Midbrain (tissue), 1 donor: ENCODE measurements at places on chromosomes 5 and 9.
A peak's percentile ranks its signal among the peaks of the same experiment; 100 is the strongest.

GRCh38 chr9:129387822-129388221 lies 209.8 kb upstream of the IER5L start:
- DNase-seq, result no peak

- DNase-seq, result peak; percentile 68
Observed at GRCh38 chr5:95644351-95645042, 2.1 kb upstream of the RFESD start.

- no peak for DNase-seq
Observed at GRCh38 chr5:134506054-134507039, 19.1 kb upstream of the JADE2 start.

DNA sequence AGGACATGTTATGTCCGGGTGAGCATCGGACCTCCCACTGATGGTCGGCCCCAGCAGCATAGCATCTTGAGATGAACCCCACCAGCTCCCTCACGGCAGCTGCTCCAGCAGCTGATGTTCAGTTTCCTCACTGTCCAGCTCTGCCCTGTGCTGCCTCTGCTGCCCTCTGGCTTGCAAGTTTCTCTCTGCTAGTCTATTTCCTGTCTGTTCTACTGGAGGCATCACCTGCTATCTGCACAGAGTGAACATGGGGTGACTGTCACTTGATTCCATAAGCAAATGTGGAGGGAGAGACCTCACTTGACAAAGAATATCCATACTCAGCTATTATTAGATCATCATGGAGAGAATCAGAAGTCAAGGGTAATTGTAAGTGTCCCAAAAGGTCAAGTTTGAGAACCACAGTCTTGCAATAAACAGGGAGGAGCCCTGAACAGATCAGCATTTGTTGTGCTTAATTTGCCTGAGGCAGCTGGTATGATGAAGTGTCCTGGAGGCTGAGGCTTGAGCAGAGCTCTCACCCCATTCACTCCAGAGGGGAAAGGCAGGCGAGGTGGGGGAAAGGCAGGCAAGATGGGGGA lies 702.8 kb downstream of the SEMA5A start:
- DNase-seq, result peak; percentile 75

- DNase-seq, result no peak
Observed at GRCh38 chr9:5110867-5111681, 74.4 kb downstream of the INSL6 start.

DNA sequence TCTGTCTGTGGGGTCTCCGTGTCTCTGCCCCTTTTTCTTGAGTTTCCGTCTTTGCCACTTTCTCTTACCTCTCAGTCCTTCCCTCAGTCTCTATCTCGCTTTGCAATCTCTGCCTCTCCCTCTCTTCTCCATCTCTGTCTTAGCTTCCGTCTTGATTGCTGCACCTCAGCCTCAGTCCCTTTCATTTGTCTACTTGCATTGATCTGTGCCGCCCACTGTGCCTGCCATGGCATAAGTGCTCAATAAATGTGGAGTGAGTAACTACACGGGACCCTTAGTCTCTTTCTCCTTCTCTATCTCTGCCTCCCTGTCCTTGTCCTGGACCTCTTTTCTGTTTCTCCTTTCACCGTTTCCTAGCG lies 6.6 kb downstream of the PCDHGC5 start:
- no peak for DNase-seq

GRCh38 chr5:1332461-1333001 lies 12.4 kb downstream of the CLPTM1L start:
- no peak for DNase-seq

DNA sequence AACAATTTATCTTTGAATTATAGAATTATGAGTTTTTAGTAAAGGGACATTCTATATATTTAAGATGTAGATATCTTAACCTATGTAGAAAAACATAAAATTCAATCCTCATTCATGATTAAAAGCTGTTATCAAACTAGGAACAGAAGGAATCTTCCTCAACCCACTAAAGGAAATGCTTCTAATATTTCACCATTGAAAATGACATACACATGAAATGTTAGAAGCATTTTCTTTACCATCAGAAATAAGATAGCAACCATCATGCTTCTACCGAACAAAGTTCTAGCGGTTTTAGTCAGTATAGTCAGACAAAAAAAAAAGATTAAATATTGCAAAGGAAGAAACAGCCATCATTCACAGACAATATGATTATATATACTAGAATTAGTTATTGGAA lies 32.2 kb downstream of the SHOC1 start:
- DNase-seq, result no peak

GRCh38 chr9:6930827-6931226 lies 173.1 kb downstream of the KDM4C start:
- DNase-seq, result no peak

DNA sequence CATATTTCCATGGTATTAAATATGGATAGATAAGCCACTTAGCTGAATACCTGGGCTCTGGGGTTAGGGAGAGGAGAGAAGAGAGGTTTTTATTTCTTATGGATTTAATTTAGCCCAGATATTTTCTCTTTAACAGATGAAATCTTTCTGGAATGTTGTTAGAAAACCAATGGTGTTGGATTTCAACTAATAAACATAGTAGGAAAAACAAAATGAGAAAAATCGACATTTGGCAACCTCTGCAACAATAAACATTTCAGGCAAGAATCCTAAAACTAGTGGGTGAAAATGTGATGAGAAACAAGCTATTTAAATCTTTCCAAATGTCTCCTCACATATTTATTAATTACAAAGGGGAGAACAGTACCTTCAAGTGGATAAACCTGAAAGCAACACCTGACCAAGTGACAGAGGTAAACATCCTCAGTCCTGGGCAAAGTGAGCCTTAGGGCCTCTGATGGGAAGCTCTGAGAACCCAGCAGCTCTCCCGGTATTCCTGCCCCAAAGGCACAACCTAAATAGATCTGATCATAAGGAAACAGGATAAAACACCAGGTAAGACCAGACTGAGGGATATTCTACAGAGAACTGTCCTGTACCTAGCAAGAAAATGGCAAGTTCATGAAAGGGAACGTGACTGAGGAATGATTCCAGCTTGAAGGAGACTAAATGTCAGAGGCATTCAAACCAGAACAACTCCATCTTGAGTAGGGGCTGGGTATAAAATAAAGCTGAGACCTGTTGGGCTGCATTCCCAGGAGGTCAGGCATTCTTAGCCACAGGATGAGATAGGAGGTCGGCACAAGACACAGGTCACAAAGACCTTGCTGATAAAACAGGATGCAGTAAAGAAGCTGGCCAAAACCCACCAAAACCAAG lies 163.7 kb downstream of the ESM1 start:
- DNase-seq, result no peak

DNA sequence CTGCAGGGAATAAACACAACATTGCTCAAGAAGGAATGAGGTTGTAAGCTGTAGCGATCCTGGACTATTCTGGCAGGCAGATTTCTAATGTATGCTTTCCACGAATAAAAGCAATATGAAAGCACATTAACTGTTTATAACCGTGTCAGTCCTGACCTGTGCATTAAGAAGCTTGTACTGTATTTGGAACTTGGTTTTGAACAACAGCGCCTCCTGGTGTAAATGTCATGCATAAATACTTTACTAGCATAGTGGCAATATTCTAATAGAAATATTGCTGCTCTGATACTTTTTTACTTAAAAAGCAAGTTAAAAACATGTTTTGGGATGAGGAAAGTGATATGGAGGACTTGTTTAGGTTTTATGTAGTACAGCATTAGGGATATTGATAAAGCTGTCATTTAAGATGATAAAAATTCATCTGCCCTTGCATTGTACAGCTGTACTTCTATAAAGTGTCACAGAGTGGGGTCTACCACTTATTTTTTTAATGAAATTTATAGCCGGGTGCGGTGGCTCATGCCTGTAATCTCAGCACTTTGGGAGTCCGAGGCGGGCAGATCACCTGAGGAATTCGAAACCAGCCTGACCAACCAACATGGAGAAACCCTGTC lies 70.7 kb upstream of the GNE start:
- peak; percentile 76 for DNase-seq

- DNase-seq, result no peak
Observed at GRCh38 chr5:124252747-124253146, 493.7 kb downstream of the ZNF608 start.

- no peak for DNase-seq
Observed at GRCh38 chr5:2014058-2014610, 131.4 kb upstream of the IRX4 start.

DNA sequence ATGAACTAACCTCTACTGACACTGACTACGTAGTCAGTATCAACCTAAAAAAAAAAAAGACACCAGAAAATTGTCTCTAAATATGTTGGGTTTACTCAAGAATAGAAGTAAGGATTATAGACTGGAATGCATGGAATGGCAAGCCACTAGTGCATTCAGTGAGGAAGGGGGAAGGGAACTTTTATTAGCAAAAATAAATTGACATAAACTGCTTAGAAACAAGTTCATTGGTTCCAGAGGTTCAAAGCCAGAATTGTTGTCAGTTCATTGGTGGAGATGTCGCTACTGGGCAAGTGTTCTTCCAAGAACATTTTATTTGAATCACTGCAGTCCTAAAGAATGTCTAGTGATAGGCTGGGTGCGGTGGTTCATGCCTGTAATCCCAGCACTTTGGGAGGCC lies 26.1 kb upstream of the AOPEP start:
- no peak for DNase-seq

GRCh38 chr5:18028036-18028435 lies 393.8 kb downstream of the TAF11L14 start:
- DNase-seq, result no peak

DNA sequence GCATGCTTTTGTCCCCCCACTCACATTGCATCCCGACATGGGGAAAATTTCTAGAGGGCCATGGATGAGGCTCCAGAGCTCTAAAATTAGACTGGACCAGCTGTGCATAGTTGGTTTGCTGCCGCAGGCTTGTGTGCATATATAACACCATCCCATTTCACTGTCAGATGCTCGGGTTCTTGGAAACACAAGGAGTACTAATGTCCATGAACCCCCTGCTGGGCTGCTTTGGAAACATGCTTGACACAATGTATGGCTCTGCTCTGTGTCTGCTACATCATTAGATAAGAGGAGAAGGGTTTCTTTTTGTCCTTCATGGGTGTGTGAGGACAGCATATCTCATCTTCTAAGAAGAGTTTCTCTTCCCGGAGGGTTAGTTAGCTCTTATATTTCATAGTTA lies 292.1 kb upstream of the RORB start:
- DNase-seq, result no peak

DNA sequence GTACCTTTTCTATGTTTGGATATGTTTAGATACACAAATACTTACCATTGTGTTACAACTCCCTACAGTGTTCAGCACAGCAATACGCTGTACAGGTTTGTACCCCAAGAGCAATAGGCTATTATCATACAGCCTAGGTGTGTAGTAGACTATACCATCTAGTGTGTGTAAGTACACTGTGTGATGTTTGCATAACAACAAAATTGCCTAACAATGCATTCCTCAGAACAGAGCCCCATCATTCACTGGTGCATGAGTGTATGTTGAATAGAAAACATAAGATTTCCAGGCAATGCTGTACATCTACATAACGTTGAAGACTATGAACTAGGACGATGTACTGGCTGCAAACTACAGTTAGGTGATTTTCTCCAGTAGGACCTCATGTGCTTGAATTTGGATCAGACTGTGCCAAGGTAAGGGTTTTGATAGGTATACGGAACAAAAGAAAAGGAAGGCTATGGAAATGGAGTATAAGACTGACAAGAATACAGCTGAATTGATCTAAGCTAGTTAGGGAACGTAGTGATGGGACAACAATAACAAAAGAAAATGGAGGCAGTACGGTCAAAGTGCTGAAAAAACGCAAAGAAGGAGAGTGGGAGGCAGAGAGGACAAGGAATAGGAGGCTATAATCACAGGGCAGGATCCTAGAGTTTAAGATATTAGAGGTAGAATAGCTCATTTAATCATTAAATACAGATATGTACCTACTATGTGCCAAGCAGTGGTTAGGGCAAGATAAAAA lies 46.9 kb downstream of the FNIP1 start:
- DNase-seq, result no peak

DNA sequence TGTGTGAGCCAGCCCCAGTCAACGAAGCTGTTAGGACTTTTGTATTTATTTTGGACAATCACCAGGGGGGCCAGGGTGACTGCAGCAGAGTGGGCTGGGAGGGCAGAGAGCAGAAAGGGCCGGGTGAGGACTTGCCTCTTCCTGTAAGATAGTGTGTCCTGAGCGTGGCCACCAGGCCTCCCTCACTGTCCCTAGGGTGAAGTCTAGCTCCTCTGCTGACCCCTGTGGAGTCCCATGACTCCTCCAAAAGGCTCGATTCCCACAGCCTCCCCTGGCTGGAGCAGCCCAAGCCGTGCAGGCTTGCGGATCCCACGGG lies 147.8 kb downstream of the RXRA start:
- no peak for DNase-seq
